NCI-H187 treated with DMSO at 0.1 percent for 48 hours (cell line): ENCODE measurements at places on chromosomes 3 and 15.

GRCh38 chr15:71526060-71526820 lies 284.1 kb upstream of the NR2E3 start:
- DNase-seq: no peak

- DNase-seq: no peak
These were observed 13.3 kb upstream of the ATP13A5 start for GRCh38 chr3:193391902-193392301.

GRCh38 chr15:101239724-101240136 lies 12.1 kb downstream of the CHSY1 start:
- DNase-seq: no peak

DNA sequence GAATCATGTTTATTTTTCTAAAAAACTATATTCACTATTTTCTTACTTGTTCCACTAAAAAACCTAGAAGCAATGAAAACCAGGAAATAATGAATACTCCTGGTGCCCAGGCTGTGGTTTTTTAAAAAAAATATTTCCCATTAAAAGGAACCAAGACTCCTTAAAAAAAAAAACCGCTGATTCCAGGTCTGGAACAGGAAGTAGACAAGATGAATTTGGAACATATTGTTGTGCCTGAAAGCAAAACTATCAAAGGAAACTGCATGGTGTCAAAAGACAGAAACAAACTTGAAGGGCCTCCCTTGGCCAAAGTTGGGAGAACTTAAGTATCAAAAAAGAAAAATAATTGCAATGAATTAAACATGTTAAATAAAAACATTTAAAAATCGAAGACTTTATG lies 245.3 kb upstream of the P2RY1 start:
- no peak for DNase-seq

DNA sequence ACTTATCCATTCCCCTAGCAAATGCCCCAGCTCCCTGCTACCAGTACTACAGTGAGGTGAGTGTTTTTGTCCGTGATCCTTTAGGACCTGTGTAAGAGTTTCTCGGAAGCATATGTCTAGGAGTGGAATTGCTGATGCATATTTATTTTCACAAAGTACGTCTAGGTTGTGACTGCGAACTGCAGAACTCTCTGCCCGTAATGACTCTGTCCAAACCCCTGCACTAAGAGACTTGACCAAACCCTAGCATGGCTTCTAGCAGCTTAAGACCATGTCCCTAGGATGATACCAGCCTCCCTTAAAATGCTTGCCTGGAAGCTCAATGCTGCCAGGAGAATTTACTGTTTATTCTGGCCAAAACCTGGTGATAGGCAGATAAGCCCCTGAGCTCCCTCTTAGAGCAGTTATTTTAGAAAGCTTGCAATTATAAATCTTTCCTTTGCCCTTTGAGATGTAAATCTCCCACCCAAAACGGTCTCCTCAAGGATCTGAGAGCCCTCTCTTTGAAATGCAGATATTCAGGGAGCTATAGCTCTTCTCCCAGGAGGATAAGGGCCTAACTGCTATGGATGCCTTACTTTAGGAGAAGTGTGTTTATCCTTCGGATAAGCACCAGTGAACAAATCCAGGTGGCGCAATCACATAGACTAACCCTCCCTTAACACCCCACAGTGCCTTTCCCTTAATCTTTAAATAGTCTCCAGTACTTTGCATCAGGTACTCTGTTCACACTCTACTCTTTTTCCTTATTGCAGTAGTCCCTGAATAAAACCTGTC lies 14.7 kb upstream of the CA12 start:
- peak; percentile 3 for DNase-seq

- DNase-seq: no peak
These were observed 59.8 kb upstream of the PSMD6 start for GRCh38 chr3:64082961-64083541.

- DNase-seq: no peak
These were observed 16.5 kb downstream of the LRIG1 start for GRCh38 chr3:66484106-66484844.

GRCh38 chr15:100726421-100727190 lies 124.2 kb downstream of the ASB7 start:
- no peak for DNase-seq

- DNase-seq: no peak
These were observed 301.2 kb downstream of the MECOM start for GRCh38 chr3:169362301-169362700.

GRCh38 chr3:175477651-175478224 lies 618.6 kb downstream of the NAALADL2 start:
- no peak for DNase-seq

GRCh38 chr3:57135964-57136719 lies 29.0 kb downstream of the IL17RD start:
- DNase-seq: no peak

- no peak for DNase-seq
These were observed 78.7 kb downstream of the POLQ start for GRCh38 chr3:121467085-121467484.

GRCh38 chr15:66944121-66944520 lies 121.3 kb upstream of the SMAD3 start:
- no peak for DNase-seq

GRCh38 chr3:197963019-197963637 lies 3.1 kb downstream of the LMLN start:
- DNase-seq: no peak

DNA sequence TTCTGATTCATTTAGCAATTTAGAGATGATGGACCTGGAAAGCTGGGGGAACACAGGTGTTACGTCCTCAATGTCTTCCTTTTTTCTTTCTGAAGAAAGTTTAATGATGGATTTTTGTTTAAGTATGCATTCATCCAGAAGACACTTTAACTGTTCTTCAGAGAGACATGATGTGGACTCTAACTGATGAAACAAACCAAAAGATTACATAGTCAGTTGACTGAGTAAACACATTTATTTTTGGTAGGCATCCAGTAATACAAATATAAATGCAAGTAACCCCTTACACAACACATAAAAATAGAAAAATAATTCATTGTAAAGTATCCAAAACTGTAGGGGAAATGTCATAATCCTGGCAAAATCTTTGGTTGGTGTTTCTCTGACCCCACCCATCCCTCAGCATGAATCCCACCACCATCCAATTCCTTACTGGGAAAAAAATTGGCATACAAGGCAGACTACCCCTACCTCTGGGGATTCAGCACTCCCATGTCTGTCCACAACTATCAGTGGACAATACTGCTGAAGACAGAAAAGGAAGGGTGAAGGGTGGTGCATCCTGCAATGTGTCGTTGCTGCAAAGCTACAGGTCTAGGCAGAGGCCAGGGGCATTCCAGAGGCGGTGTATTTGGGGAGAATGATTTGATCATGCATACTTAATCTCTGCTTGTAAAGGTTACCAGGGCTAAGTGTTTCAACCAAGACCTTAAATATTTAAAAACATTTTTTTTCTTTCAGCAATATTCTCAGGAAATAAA lies 37.4 kb downstream of the THBS1 start:
- DNase-seq: no peak

- DNase-seq: no peak
These were observed 4.5 kb upstream of the PRKAR2A start for GRCh38 chr3:48852151-48852550.

DNA sequence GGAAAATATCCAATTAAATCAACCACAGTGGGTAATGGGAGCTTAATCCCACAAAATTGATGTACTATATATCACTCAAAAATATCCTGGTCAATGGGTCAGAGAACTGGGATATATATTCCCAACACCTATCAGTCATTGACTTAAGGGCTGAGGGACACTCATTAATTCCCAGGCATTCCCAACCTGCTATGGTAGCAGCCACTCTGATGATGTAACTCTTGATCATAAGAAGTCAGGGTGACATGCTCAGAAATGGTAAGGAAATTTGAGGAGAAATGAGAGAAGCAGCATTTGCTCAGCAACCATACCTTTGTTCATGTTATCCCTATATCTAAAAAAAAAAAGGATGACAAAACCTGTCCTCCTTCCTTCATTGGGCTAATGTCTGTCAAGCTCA lies 3.1 kb upstream of the PLOD2 start:
- DNase-seq: no peak

DNA sequence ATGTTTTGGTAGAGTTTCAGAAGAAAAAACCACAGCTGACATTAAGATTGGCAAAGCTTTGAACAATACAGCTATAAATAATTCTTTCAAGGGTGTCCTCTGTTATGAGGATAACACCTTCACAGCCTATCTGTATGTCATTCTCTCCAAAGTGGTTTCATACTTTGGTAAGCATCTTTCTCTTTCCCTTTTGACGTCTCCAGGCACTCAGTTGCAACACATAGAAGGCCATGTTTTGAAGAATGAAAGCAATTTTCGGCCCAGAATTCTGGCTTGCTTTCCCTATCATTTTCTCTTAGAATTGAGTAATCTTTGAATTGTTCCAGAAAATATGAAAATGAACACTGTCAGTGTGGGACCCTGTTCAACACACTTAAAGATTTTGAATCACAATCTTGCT lies 200.0 kb upstream of the CBLB start:
- no peak for DNase-seq

GRCh38 chr3:94167796-94168195 lies 104.9 kb downstream of the NSUN3 start:
- DNase-seq: no peak

DNA sequence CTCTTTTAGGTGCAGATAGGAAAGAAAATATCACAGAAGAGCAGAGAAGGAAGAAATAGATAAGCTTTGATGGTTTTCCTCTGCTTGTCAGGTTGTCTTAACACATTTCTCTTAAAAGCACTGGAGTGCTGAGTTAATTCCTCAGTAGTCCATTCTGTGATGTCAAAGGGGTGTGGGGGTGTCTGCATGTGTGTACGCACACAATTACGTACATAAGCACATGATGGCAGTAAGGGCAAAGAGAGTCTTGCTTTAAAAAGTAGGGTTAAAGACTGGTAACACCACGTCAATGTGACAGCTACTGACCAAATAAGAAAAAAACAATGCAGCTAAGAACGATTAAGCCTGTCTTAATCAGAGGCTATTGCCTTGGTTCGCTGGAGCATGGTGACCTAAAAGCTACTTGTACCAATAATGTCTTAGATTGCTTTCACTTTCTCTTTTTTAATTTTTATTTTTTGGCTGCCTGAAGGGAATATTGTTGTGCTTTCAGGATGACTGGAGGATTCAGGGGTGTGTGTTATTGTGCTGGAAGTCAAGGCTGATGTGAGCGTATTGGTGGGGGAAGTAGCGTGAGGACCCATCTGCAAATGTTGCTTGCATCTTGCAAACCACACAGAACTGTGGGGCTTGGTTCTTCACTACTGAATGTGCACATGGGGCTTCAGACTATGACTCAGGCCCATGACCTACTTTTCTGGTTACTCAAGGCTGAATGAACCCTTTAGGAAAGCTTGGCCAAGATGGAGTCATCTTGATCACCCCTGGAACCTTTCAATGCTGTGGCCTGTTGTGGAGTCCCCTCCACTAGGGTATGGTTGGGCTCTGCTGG lies 417.8 kb upstream of the TPM1 start:
- DNase-seq: no peak

DNA sequence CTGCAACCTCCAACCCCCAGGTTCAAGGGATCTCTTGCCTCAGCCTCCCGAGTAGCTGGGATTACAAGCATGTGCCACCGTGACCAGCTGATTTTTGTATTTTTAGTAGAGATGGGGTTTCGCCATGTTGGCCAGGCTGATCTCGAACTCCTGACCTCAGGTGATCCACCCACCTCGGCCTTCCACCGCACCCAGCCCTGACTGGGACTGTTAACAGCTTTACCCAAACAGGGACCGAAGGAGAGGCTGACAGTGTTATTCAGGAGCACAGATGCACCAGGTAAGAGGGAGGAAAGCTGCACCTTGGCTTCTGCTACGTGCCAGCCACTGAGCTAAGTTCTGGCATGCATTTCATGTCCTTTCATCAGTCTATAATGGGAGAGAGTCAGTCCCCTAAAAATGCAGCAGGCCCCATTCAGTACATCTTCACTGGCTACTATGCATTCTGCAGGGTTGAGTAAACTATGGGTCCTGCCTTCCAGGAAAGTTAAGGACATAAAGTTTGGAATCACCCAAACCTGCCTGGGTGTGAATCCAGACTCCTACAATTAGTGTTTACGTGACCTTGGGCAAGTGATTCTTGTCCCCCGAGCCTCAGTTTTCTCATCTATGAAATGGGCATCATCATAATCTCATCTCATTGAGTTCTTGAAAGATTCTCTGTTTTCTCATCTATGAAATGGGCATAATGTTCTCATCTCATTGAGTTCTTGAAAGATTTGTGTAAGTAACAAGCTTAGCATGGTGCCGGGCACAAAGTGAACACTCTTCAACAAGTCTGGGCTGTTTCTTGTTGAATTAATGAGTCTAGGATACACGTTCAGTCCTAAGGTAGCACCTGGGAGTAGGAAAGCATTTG lies 82.2 kb downstream of the CPN2 start:
- DNase-seq: no peak

DNA sequence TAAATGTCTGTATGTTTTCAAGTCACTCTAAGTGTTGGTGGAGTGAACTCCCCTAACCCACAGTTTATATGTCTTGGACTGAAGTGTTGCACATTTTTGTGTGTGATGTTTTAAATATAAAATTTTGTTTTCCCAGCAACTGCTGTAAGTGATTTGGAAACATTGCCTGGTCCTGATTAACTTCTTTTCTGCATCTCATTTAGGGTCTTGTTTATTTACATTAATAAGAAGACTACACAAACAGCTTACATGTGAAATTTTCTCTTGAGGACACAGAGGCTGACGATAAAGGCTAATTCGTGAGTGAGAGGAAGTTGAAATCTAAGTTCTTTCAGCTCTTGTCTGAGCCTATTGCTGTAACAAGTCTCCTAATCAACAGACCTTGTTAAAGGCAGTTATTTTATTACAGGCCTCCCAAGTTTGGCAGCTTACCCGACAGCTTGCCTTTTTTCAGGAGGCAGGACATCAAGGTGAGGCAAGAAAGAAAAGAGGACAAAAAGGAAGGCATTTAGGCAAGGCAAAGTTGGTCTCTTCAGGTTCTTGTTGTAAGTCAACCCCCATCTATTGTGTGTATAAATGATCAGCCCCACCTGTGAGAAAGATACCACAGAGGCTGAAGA lies 177.7 kb upstream of the NR2E3 start:
- no peak for DNase-seq
